Esophagus squamous epithelium (tissue), 5 donors: ENCODE measurements at places on chromosomes 5 and 9.

- no peak for DNase-seq
Observed at GRCh38 chr5:168931638-168932345, 352.6 kb upstream of the PANK3 start.

DNA sequence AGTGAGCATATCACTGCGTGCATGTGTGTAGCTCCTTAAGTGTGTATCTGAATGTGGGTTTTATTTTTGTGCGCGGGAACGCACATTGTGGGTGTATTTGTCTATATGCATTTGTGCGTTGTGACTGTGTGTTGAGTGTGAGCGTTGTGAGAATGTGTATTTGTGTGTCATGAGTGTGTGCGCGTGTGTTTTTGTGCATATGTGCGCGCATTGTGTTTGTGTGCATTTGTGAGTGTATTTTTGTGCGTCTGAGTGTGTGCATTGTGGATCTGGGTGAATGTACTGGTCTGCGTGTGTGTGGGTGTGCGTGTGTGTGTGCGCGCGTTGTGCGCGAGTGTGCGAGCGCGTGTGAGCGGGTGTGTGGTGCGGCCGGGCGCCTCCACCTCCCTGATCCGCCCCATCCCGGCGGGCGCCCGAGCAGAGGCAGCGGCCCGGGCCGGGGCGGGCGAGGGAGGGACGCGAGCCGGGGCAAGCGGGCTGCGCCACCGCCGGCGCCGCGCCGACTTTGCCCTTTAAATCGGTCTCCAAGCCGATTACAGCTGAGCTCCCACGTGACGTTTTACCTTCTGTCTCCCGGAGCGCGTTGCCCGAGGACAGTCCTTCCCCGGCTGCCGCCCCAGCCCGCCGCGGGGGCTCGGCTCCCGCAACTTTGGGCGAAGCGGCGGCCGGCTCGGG is at the start of gene RASGRF2:
Gene RASGRF2 (plus strand): TSS at position 596 of the 675 bp plus-strand sequence. CDS start 376 bp downstream, outside the sequence.
- no peak for DNase-seq

GRCh38 chr9:38761339-38761738 is 41.4 kb upstream of the FAM240B start:
- no peak for DNase-seq

- DNase-seq, result no peak
Observed at GRCh38 chr9:135330685-135331590, 148.6 kb upstream of the PPP1R26 start.

- no peak for DNase-seq
Observed at GRCh38 chr9:24413651-24414050, 132.0 kb downstream of the IZUMO3 start.
